ENCODE measurements at places on chromosomes 3 and 15. TPM values are rescaled to one million over a fixed set of nuclear protein-coding genes. Genes with fewer than 3 reads are reported as not detected.

The MED12L gene
- 0.78 TPM for total RNA-seq

The GPR156 gene
- total RNA-seq = not detected

The LRCH3 gene
- total RNA-seq = 29.0 TPM

The ARL14 gene
- total RNA-seq = 2.3 TPM

The ANKRD63 gene
- total RNA-seq = not detected

The THRB gene
- total RNA-seq = 6.7 TPM

The CDHR4 gene
- not detected for total RNA-seq

The SH2D7 gene
- not detected for total RNA-seq

The IGSF10 gene
- total RNA-seq = 1.0 TPM

The PCOLCE2 gene
- 1.6 TPM for total RNA-seq

- no peaks in the 10 kb centered on the region for H3K4me1 ChIP-seq
- no peaks in the 10 kb centered on the region for H3K36me3 ChIP-seq
- no peaks in the 10 kb centered on the region for H3K27me3 ChIP-seq
- H3K4me3 ChIP-seq = no peak overlapping the region
- no peak for DNase-seq
- no peak overlapping the region for H3K27ac ChIP-seq
Measured at GRCh38 chr3:152084441-152085158, 184.1 kb upstream of the MBNL1 start.

DNA sequence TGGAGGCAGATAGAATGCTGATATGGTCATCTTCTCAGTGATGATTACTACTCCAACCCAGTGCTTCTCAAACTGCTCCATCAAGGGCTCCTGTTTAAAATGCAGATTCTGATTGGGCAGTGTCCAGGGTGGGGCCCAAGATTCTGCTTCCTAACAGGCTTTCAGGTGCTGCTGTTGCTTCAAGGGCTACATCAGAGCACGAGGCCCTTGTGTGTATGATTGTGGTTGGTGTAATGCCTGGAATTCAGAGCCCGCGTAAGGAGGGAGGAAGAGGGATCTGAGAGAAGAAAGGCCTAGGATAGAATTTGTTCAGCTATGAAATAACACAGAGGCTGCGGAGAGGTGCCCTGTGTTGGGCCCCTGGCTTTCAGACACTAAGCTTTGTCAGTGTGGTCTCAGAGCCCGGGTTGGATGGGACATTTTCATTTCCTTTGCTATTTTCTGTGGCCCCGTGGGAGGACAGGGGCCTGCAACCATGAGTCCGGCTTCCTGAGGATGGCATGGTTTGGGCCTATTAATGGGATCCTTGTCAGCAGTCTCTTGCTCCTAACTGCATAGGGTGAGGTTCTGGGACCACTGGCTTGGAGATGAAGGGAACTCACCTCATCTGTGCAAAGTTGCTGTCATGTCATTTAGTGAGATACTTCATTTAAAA, 53.0 kb downstream of the ATP1B3 start:
- H3K27ac ChIP-seq = no peak overlapping the region
- DNase-seq = no peak
- H3K4me1 ChIP-seq = no peaks in the 10 kb centered on the region
- no peak overlapping the region for H3K4me3 ChIP-seq
- no peaks in the 10 kb centered on the region for H3K27me3 ChIP-seq

DNA sequence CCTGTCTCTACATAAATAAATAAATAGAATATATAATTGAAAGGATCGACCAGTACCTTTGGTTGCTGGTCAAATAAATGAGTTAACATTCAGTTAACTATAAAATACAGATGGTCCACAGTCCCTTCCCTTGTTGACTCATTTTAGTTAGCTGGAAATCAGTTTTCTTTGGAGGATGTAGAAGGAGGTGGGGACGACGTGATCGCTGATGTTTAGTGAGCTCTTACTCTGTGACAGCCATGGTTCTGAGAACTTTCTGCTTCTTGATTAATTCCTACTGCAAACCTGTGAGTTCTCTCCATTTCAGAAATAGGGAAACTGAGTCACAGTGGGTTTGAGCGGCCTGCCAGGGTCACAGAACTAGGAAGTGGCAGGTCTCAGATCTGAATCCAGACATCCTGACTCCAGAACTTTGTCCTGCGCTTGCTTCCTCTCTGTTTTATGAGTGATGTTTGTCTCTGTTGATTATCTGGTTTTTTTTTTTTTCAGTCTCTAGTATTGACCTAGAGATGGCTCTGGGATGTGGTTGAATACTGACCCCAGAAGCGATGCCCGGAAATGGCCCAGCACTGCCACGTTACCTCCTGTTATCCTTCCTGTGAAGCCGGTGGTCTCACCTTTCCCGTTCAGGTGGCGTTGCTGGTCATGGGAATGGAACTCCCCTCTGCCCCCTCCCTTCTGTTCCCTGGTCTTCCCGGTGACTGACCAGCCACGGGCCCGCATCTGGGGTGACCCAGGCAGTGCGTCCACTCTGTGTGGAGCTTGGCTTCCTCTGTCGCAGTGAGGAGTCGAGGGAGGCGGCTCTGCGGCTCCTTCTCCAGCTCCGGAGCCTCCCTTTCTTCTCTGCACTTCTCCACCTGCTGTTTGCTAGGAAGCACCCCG, 18.2 kb downstream of the SYNM start:
- DNase-seq = no peak
- peak overlapping the region; percentile 55 for H3K27ac ChIP-seq
- no peaks in the 10 kb centered on the region for H3K27me3 ChIP-seq

DNA sequence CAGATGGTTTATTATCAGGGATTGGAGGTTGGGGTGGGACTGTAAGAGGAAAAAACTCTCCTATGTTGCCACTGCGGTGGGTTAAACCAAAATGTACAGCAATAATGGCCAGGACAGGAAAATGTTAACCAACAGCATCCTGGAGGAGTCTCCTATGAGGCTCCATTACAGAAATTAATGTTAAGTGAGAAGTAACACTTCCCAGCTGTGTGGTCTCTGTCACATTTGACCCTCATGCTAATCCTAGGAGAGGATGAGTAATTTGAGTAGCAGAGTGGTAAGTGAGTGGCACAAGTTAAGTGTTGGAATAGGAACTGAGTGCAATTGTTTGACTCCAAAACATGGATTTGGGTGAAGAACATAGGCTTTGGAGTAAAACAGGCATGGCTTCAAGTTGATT, 39.0 kb downstream of the ARHGEF3 start:
- no peak overlapping the region for H3K4me3 ChIP-seq
- DNase-seq = no peak
- no peak overlapping the region for H3K27ac ChIP-seq

- H3K27me3 ChIP-seq = no peaks in the 10 kb centered on the region
- no peaks in the 10 kb centered on the region for H3K36me3 ChIP-seq
- no peak for DNase-seq
- H3K27ac ChIP-seq = no peak overlapping the region
- H3K4me1 ChIP-seq = peaks cover 28% of the 10 kb centered on the region
Measured at GRCh38 chr3:140091143-140091542, 156.2 kb downstream of the CLSTN2 start.

- no peaks in the 10 kb centered on the region for H3K36me3 ChIP-seq
- peaks cover 13% of the 10 kb centered on the region for H3K4me1 ChIP-seq
- H3K27ac ChIP-seq = no peak overlapping the region
- DNase-seq = no peak
- no peaks in the 10 kb centered on the region for H3K27me3 ChIP-seq
Measured at GRCh38 chr3:40923143-40923542, 276.2 kb upstream of the CTNNB1 start.

DNA sequence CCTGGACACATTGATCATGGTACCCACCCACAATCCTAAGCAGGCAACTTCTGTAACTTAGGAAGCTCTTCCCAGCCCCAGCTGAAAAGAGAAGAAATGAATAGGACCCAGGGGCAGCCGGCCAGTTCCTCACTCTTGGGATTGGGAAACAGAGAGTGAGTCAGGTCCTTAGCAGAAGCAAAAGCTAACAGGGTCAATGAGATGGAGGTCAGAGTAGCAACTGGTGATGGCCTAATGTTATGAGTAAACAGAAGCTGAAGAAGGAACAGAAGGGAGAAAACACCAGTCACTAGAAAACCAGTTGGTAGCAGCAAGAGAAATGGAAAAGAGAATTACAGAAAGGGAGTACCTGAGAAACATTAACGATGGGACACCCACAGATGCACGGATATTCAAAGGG, 20.0 kb downstream of the RIOX2 start:
- no peak for DNase-seq
- no peak overlapping the region for H3K4me3 ChIP-seq
- H3K27me3 ChIP-seq = no peaks in the 10 kb centered on the region
- peaks cover 25% of the 10 kb centered on the region for H3K36me3 ChIP-seq

GRCh38 chr3:46455231-46456115, 9.2 kb downstream of the LTF start:
- peaks cover 2% of the 10 kb centered on the region for H3K36me3 ChIP-seq
- H3K27ac ChIP-seq = no peak overlapping the region
- DNase-seq = no peak
- H3K27me3 ChIP-seq = no peaks in the 10 kb centered on the region
- no peak overlapping the region for H3K4me3 ChIP-seq

DNA sequence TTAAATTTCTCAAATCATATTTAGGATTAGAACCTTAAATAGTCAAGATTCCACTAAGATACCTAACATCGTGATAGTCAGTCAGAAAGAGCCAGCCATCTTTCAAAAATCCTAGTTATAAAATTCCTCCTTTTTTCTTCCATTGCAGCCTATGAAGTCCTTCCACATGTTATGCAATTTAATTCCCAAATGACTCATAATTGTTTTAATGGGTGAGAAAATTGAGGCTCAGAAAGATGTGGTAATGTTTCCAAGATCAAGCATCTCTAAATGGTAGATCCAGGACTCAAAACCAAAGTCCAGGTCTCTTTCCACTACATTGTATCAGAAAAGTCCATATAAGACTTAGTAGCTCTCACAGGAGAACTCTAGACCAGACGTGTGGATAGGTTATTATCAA, 9.5 kb downstream of the CFAP44 start:
- H3K36me3 ChIP-seq = no peaks in the 10 kb centered on the region
- DNase-seq = no peak
- H3K27me3 ChIP-seq = no peaks in the 10 kb centered on the region
- H3K4me1 ChIP-seq = no peaks in the 10 kb centered on the region

GRCh38 chr15:81372575-81372974, 1.4 kb downstream of the TMC3 start:
- H3K27ac ChIP-seq = no peak overlapping the region
- no peaks in the 10 kb centered on the region for H3K36me3 ChIP-seq
- no peak overlapping the region for H3K4me3 ChIP-seq
- H3K27me3 ChIP-seq = no peaks in the 10 kb centered on the region
- DNase-seq = no peak
- peaks cover 12% of the 10 kb centered on the region for H3K4me1 ChIP-seq

- H3K27me3 ChIP-seq = no peaks in the 10 kb centered on the region
- H3K36me3 ChIP-seq = no peaks in the 10 kb centered on the region
- peak overlapping the region; percentile 32 for H3K27ac ChIP-seq
Measured at GRCh38 chr3:43870120-43870519, 179.4 kb downstream of the ABHD5 start.

GRCh38 chr3:89851974-89852621, 744.7 kb downstream of the EPHA3 start:
- peak; percentile 19 for DNase-seq
- no peaks in the 10 kb centered on the region for H3K36me3 ChIP-seq
- no peaks in the 10 kb centered on the region for H3K27me3 ChIP-seq
- no peaks in the 10 kb centered on the region for H3K4me1 ChIP-seq
- no peak overlapping the region for H3K27ac ChIP-seq

GRCh38 chr3:151009981-151010380, 37.5 kb upstream of the CLRN1 start:
- H3K4me1 ChIP-seq = no peaks in the 10 kb centered on the region
- no peak overlapping the region for H3K27ac ChIP-seq
- H3K27me3 ChIP-seq = no peaks in the 10 kb centered on the region
- no peak overlapping the region for H3K4me3 ChIP-seq
- H3K36me3 ChIP-seq = no peaks in the 10 kb centered on the region

DNA sequence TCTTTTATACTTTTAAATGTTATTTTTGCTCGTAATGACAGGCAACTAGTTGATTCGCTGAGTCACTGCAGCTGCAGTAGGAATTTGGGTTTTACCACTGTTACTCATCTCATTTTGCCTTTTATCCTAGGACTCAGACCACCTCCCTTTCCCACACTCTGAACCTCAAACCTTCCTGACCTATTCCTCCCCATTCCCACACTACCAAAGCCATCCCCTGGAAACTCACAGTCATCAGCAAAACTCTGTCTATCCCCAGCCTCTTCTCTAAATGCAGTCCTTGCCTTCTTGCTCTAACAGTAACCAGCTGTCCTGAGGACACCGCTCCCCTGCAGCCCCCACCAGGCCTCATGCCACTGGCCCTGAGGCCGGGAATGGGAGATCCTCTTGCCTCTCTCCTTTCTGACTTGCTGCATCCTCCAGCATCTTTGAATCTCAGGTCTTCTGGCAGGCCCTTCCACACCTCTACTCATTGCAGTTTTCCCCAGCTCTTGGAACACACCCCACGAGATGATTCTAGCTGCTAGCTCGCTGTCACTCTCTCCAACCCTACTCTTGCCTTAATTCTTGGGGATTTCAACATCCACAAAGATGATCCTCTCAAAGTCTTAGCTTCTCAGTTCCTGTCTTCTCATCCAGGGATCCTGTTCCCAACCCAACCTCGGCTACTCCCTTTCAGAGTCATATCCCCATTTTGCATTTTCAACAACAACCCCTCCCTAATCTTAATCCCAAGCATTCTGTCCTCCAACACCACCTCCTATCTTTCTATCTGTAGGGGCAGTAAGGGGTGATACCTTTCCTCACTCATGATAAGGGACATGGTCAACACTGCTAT, 55.9 kb upstream of the C3orf80 start:
- H3K4me3 ChIP-seq = no peak overlapping the region
- DNase-seq = no peak
- H3K27me3 ChIP-seq = no peaks in the 10 kb centered on the region
- H3K27ac ChIP-seq = no peak overlapping the region

DNA sequence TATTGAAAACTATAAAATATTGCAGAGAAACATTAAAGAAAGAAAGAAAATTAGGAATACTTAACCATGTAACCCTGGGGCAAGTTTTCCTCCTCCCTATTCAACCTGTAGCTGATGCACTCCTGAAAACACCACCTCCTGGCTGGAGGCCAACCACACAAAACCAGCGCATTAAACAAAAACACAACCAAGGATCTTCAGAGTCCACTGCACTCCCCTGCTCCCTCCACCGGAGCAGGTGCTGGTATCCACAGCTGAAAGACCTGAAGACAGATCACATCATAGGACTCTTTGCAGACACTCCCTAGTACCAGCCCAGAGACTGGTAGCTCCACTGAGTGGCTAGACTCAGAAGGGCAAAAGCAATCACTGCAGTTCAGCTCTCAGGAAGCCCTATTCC, 13.6 kb upstream of the ADAMTS17 start:
- H3K4me1 ChIP-seq = peaks cover 6% of the 10 kb centered on the region
- no peaks in the 10 kb centered on the region for H3K36me3 ChIP-seq
- no peaks in the 10 kb centered on the region for H3K27me3 ChIP-seq
- no peak overlapping the region for H3K27ac ChIP-seq
- no peak overlapping the region for H3K4me3 ChIP-seq
